CD4-positive, alpha-beta memory T cell (primary cell): ENCODE measurements at places on chromosomes 12 and 14.

GRCh38 chr12:103960616-103961227 is 5.0 kb upstream of the TDG start:
- H3K27me3 ChIP-seq = no peaks in the 10 kb centered on the region
- DNase-seq = no peak
- no peak overlapping the region for H3K27ac ChIP-seq
- H3K36me3 ChIP-seq = no peaks in the 10 kb centered on the region
- H3K4me1 ChIP-seq = peaks cover 20% of the 10 kb centered on the region

DNA sequence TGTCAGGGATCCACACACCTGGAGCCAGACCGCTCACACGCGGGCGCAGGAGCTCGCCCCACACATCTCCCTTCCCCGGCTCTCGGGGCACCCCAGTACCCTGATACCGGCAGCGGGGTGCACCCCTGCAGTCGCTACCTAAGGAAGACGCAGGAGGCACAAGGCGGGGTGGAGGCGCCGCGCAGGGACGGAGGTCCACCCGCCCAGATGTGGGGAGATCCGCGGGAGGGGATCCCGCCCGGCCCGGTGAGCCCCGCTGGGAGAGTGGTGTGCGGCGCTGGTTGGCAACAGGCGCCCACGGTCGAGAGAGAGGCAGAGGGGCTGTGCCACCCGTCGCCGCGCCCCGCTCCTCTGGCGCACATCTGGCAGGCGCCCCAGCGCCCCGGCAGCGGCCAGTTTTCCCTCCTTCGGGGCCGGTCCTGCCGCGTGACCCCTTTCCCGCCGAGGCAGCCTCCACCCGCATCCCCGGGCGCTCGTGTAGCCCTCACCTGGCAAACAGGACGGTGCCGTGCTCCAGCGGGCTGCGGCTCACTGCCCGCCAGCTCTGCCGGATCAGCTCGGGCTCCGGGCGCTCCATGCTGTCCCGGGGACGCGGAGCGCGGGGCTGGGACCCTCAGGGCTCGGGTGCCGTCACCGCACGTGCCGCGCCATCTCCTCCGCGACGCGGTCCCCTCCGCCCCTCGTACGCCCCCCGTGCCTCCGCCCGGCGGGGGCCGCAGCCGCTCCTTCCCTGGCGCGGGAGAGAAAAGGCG is 469 bp downstream of the NGB start:
- no peak overlapping the region for H3K4me3 ChIP-seq
- H3K27ac ChIP-seq = no peak overlapping the region
- no peak for DNase-seq
- no peaks in the 10 kb centered on the region for H3K36me3 ChIP-seq
- H3K4me1 ChIP-seq = no peaks in the 10 kb centered on the region

DNA sequence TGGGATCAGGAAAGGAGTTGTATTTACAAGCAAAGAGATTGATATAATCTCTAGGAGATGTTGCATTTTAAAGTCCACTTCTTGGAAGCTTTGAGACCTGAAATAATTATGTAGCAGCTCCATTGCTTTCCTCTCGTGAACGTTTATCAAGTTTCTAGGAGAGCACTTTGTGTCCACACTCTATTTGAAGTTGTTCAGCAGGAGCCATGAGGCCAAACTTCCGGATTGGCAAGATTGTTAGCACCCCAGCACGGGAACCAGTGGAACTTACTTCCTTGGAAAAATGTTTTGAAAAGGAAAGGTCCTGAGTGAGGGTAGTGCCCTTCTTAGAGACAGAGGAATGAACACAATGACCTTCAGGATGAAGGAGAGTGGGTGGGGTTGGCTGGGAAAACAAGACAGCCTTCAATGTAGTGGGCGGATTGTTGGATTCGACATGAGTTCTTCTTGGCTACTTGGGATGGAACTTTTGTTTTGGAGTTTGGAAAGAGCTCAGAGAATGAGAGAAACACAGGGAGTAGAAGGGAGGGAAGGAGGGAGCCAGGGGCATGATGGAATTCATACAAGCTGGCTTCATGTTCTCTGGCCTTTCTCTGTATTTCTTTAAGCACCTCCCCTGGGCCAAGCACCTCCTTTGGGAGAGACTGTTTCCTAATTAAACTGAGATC is 23.8 kb upstream of the CISTR start:
- DNase-seq = no peak

- H3K27me3 ChIP-seq = no peaks in the 10 kb centered on the region
- no peak for DNase-seq
- H3K4me3 ChIP-seq = no peak overlapping the region
- H3K4me1 ChIP-seq = no peaks in the 10 kb centered on the region
- H3K36me3 ChIP-seq = no peaks in the 10 kb centered on the region
Measured at GRCh38 chr12:123900871-123901376, 71.7 kb downstream of the CCDC92 start.

DNA sequence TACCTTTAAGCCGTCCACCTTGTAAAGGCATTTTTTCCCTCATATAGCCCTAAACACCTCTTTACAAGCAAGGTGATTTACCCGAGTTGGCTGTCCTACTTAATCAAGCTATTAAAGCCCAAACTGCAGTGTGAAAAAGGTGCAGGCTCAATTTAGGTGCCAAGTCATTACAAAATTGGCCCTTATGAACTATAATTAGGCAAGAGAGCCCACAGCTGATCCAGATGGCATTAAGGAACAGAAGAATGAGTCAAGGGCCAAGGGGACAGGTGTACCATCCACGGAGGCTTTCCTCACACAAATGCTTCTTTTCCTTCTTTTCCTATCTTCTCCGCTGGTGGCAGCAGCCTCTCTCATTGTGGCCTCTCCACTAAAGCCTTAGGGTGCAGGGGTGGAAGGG is 90.5 kb downstream of the TTC8 start:
- no peak overlapping the region for H3K27ac ChIP-seq
- no peaks in the 10 kb centered on the region for H3K27me3 ChIP-seq
- no peak for DNase-seq
- no peak overlapping the region for H3K4me3 ChIP-seq
- no peaks in the 10 kb centered on the region for H3K36me3 ChIP-seq

GRCh38 chr12:122858591-122859302 is 23.5 kb downstream of the HIP1R start:
- H3K36me3 ChIP-seq = peaks cover 11% of the 10 kb centered on the region
- H3K27ac ChIP-seq = no peak overlapping the region
- no peak overlapping the region for H3K4me3 ChIP-seq

DNA sequence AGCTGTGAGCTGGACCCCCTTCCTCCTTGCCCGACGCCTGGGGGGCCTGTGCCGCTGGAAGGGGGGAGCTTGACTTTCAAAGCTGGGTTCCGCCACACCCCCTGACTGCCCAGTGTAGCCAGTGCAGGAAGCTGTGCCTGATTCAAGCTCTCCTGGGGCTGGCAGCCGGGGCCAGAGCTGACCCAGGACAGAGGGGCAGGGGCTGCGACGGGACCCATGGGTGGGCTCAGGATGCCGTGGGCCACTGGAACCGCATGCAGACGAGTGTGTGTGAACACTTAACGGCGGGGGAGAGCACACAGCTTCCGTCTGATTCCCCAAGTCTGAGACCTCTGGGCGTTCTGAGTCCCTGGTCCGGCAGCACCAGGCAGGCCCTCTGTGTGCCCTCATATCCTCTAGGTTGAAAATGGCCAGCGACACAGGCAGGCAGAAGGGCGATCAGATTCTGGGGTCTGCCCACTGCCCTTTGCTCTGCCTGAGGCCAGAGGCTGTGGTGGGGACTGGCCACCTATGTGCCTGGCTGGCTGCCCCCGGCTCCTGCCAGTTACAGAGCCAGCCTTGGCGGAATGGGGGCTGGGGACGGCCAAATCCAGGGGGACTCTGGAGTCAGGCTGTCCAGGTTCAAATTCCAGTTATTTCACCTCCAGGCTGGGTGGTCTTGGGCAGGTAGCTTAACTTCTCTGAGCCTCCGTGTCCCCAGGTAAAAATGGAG is 54.0 kb downstream of the CYP46A1 start:
- H3K36me3 ChIP-seq = no peaks in the 10 kb centered on the region
- no peak overlapping the region for H3K4me3 ChIP-seq
- no peaks in the 10 kb centered on the region for H3K4me1 ChIP-seq
- DNase-seq = no peak

GRCh38 chr12:98918176-98918863 is 273.2 kb downstream of the APAF1 start:
- no peak overlapping the region for H3K27ac ChIP-seq
- no peaks in the 10 kb centered on the region for H3K36me3 ChIP-seq
- no peaks in the 10 kb centered on the region for H3K4me1 ChIP-seq
- no peaks in the 10 kb centered on the region for H3K27me3 ChIP-seq
- no peak for DNase-seq

DNA sequence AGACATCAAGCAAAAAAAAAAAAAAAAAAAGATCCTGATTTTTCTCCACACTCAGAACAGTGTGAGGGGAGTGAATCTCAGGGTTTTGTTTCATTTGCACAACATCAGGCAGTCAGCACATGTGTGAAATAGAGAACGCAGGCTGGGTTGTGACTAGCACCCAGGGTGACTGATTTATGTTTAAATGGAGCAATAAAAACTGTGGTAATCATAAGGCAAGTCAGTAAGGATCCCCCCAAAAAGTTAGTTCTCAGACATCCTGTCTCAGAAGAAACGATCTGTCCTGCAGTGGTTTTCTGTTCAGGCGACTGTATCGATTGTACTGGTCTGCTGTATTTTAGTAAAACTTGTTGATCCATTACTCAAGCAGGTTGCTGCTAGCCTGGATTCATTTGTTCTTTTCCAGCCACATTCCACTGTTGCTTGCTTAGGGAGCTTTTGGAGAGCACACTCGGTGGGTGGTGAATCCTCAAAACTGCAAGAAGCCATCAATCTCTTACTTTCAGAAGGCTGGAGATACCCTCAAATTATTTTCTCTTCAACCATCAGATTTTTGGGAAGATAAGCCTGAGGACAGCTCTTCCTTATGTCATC is 107.1 kb downstream of the DACT1 start:
- no peaks in the 10 kb centered on the region for H3K36me3 ChIP-seq
- no peaks in the 10 kb centered on the region for H3K4me1 ChIP-seq
- H3K4me3 ChIP-seq = no peak overlapping the region
- no peak overlapping the region for H3K27ac ChIP-seq

- DNase-seq = no peak
- H3K4me3 ChIP-seq = no peak overlapping the region
- no peaks in the 10 kb centered on the region for H3K4me1 ChIP-seq
- no peaks in the 10 kb centered on the region for H3K36me3 ChIP-seq
- no peak overlapping the region for H3K27ac ChIP-seq
- no peaks in the 10 kb centered on the region for H3K27me3 ChIP-seq
Measured at GRCh38 chr12:92730758-92731157, 28.0 kb downstream of the PLEKHG7 start.

DNA sequence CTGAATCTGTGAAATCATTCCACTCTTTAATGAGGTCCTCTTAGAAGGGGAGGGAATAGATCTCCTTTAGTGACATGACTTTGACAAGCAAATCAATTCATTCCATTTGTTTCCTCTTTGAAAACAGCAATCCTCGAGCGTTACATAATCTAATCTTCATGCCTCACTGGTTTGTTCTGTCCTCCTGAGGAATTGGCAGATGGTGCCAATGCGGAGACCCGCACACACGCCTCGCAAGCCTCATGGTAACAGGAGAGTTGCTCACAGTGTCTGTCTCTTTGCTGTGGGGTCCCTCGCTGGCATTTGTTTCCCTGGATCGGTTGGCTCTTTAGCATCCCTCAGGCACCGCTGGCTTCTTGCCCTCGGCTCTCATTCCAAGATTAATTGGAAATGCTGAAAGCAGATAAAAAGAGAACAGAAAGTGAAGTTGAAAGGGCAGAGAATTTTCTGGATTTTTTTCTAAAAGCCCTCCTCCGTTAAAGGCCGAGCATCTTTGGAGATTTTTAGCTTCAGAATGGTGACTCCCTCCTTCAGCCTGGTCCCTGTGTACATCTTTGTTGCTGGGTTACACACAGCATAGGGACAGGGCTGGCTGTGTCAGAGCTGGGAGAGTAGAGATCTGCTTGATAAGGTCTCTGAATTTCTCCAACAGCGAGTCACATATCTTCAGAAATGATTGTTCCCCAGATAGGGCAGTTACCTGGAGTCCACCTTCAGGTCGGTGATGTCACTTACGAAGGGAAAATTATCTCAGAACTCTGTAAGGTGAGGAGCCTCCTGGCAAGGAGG is 10.1 kb upstream of the CABP1 start:
- H3K36me3 ChIP-seq = no peaks in the 10 kb centered on the region
- H3K27me3 ChIP-seq = no peaks in the 10 kb centered on the region
- no peak overlapping the region for H3K4me3 ChIP-seq
- H3K4me1 ChIP-seq = no peaks in the 10 kb centered on the region
- H3K27ac ChIP-seq = no peak overlapping the region
- DNase-seq = no peak

- H3K4me1 ChIP-seq = no peaks in the 10 kb centered on the region
- no peaks in the 10 kb centered on the region for H3K27me3 ChIP-seq
- H3K36me3 ChIP-seq = peaks cover 14% of the 10 kb centered on the region
- H3K4me3 ChIP-seq = no peak overlapping the region
- no peak for DNase-seq
- no peak overlapping the region for H3K27ac ChIP-seq
Measured at GRCh38 chr14:69068744-69069421, 84.0 kb downstream of the DCAF5 start.

DNA sequence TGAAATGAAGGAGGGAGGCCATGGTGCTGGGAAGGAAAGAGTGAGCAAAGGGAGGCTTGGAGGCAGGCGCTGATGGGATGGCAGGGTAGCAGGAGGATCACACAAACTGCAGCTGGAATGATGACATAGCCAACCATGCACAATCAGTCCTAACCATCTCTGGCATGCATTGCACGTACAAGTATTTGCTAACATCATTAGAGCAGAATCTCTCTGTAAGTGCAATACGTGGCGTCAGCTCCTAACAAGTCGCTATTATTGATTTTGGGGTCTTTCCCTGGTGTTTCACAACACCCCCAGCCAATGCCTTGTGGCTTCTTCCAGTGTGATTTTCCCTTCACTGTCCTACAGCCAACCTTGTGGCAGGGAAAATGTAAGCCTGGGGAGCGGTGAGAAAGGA is 18.5 kb downstream of the BDKRB1 start:
- H3K4me1 ChIP-seq = no peaks in the 10 kb centered on the region
- no peaks in the 10 kb centered on the region for H3K27me3 ChIP-seq
- no peak overlapping the region for H3K4me3 ChIP-seq
- no peak for DNase-seq
- H3K36me3 ChIP-seq = no peaks in the 10 kb centered on the region

DNA sequence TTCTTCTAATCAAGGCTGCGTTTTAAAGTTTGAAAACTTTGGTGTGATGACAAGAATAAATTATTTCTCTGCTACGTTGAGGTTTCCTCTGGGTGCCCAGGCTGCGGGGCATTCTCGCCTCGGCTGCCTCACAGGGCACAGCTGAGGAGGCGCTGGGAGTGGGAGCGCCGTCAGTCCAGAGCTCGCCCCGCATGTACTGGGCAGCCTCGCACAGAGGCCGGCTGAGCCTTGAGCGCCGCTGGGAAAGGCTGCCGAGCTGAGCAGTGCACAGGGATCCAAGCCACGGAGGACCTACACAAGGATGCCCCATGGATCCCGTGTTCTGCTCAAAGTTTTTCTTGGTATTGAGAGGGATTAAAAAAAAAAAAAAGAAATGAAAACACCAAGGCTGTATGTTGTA is 11.6 kb downstream of the RFX4 start:
- no peaks in the 10 kb centered on the region for H3K36me3 ChIP-seq
- no peak overlapping the region for H3K4me3 ChIP-seq
- no peak overlapping the region for H3K27ac ChIP-seq
- H3K4me1 ChIP-seq = no peaks in the 10 kb centered on the region
- no peak for DNase-seq

GRCh38 chr12:39393179-39393578 is 49.7 kb downstream of the KIF21A start:
- no peak for DNase-seq
- H3K4me3 ChIP-seq = no peak overlapping the region
- H3K36me3 ChIP-seq = no peaks in the 10 kb centered on the region
- no peak overlapping the region for H3K27ac ChIP-seq
- H3K27me3 ChIP-seq = no peaks in the 10 kb centered on the region
- H3K4me1 ChIP-seq = no peaks in the 10 kb centered on the region
